ENCODE measurements at places on chromosomes 7 and 10.
A peak's percentile ranks its signal among the peaks of the same experiment; 100 is the strongest.

GRCh38 chr7:157499121-157499834, 162.5 kb downstream of the DNAJB6 start:
- no peak for DNase-seq

- no peak for DNase-seq
These were observed 22.0 kb upstream of the BTRC start for GRCh38 chr10:101331956-101332355.

GRCh38 chr7:139658908-139659675, 118.7 kb downstream of the HIPK2 start:
- DNase-seq: peak; percentile 91

DNA sequence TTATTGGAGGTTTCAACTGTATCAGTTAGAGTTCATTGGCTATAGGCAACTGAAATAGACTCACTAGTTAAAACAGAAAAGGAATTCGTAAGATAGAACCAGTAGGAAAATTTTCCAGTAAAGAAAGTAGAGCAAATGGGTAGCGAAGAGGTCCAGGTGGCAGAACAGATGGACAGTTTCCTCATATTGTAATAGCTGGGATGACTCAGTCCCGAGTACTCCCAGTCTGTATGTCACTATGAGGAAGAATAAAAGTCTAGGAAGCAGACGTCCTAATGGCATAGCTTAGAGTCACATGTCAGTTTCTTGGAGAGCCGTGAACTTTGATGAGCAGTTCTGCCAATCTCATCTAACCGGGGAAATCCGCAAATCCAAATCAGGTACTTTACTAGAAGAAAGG, 95.3 kb downstream of the RNF32 start:
- no peak for DNase-seq

DNA sequence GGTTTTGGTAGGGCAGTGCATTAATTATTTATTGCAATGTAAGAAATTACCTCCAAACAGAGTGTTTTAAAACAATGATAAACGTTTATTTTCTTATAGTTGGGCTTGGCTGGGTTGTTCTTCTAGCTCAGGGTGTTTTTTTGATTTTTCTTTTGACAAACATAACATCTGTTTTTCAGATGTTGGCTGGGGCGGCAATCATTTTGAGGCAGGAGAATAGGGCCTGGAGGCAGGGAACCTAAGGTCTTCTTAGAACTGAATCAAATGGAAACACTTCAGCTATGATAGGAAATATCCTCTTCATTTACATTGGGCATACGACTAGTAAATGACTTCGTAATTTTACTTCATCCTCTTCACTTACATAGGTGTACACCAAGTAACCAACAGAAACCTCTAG, 47.4 kb upstream of the NAMPT start:
- DNase-seq: no peak

DNA sequence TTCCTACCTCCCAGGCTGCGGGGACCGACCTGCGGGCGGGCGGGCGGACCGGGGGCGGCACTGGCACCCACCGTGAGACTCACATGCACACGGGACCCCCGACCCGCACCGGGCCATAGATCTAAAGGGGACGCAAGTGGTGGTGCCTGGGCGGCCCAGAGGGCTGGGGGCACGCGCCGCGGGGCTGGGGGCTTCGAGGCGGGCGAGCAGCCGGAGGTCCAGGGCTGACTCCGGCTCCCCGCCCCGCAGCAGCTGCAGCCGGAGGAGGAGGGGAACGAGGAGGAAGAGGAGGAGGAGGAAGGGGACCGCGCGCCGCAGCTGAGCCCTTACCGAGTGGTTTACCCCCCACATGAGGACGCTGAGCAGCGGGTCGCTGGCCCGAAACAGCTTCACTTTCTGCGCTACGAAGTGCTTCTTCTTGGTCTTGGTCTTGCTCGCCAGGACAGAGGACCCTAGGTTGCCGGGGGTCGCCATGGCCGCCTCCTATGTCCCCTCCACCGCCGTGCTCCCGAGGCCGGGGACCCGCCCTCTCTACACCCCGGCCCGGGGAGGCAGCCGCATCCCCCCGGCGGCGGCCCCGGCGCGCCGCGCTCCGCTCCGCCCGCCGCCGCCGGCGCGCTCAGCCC, 412 bp downstream of the PIP4K2A start:
- no peak for DNase-seq

- no peak for DNase-seq
These were observed 25.3 kb downstream of the FRMPD2 start for GRCh38 chr10:48249004-48249762.

GRCh38 chr10:130961506-130962239, 349.8 kb downstream of the TCERG1L start:
- DNase-seq: no peak

- no peak for DNase-seq
These were observed 100.8 kb upstream of the DOCK1 start for GRCh38 chr10:126804396-126804795.

GRCh38 chr10:580778-581177, 108.7 kb downstream of the DIP2C start:
- no peak for DNase-seq

- DNase-seq: no peak
These were observed 517 bp downstream of the SRGN start for GRCh38 chr10:69088471-69088769.

DNA sequence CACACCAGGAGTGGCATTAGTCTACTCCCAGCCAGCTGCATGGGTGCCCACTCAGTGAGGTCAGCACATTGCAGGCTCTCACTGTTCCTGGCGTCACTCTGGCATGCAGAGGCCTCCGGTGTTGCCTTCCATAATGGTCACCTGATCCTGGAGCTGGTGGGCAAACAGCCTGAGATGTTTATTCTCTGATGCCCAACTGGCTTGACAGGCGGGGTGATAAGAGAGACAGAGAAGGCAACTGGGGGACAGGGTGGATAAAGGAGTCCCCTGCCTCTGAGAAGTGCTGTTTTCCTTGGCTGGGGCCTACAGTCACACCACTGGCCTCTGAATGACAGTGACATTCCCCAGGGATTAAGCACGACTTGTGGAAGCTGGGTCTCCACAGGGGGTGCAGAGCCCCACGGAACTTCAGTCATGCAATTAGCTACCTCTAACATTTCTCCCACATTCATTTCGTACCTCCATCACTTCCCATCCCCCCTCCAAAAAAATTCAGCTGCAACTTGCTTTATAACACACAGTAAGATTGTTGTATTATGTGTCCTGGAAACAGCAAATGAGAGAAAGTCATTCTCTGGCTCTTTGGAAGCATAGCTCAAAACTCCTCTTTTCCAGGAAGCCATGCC, 7.1 kb upstream of the RBM20 start:
- no peak for DNase-seq

DNA sequence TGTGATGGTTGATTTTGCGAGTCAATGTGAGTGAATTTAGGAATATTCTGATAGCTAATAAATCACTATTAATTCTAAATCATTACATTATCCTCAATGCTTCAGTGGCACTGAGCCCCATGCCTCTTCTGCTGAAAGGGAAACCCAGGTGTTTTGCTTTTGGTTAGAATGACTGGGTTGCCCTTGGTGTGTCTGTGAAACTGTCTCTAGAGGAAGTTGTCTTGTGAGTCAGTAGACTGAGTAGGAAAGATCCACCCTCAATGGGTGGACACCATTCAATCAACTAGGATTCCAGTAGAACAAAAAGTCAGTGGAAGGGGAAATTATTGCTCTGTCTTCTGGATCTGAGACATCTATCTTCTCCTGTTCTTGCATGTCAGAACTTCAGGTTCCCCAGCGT, 472.4 kb downstream of the ANKRD7 start:
- DNase-seq: no peak

GRCh38 chr10:33331379-33331694, 3.1 kb downstream of the NRP1 start:
- DNase-seq: no peak

- peak; percentile 24 for DNase-seq
These were observed 1.9 kb downstream of the GSTK1 start for GRCh38 chr7:143265017-143265693.

GRCh38 chr7:155462163-155462735, 4.3 kb downstream of the EN2 start:
- DNase-seq: no peak

DNA sequence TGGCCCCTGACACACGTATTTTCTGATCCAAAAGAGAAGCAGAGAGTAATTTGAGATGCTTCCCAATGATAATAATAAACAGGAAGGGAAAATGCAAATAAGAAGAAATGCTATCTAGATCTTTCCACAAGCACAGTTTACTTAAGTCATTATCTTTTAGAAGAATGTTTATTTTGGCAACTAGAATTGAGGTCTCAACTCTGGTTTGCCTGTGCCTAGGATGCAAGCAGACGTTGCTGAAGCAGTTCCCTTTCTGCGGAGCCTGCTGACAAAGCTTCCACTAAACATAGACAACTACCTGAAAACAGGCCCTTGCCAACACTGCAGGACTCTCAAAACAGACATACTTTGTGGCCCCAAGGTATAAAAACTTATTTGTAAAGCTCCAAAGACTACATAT, 315.8 kb upstream of the POM121L12 start:
- no peak for DNase-seq

GRCh38 chr10:79038841-79039201, 29.9 kb upstream of the ZMIZ1 start:
- no peak for DNase-seq

GRCh38 chr10:23338886-23339285, 5.7 kb downstream of the C10orf67 start:
- DNase-seq: no peak

DNA sequence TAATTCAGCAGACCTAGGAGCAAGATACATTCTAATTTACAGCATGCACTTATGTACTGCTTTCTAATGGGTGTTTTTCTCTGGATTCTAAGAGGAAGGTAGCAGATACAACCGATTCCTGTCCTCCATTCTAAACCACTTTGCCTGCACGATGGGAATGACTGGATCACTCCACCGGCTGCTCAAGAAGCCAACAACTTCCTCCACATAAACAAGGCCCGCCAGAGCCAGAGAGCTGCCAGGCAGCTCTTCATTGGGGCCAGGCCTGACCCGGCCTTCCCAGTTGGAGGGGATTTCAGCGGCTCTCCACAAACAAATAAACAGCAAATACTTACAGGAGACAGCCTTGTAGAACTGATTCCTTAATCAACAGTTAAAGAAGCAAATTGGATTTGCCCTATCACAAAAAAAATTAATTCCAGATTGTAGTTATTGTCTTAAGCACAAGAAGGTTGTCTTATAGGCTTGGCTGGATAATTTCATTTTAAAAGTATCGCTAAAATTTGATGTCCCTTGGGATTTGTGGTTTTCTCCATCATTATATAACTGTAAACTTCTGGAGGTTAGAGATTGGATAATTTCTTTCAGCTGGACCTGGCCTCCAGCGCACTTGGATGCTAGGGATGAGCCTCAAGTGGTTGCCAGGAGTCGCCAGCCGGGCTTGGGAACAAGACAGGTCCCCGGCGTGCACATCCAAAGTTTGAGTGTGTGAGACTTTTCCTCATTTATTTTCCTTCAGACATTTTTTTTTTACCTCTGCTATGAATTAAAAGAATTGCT, 20.9 kb downstream of the EBF3 start:
- DNase-seq: no peak

- no peak for DNase-seq
These were observed 15.2 kb downstream of the PALD1 start for GRCh38 chr10:70493660-70494234.

DNA sequence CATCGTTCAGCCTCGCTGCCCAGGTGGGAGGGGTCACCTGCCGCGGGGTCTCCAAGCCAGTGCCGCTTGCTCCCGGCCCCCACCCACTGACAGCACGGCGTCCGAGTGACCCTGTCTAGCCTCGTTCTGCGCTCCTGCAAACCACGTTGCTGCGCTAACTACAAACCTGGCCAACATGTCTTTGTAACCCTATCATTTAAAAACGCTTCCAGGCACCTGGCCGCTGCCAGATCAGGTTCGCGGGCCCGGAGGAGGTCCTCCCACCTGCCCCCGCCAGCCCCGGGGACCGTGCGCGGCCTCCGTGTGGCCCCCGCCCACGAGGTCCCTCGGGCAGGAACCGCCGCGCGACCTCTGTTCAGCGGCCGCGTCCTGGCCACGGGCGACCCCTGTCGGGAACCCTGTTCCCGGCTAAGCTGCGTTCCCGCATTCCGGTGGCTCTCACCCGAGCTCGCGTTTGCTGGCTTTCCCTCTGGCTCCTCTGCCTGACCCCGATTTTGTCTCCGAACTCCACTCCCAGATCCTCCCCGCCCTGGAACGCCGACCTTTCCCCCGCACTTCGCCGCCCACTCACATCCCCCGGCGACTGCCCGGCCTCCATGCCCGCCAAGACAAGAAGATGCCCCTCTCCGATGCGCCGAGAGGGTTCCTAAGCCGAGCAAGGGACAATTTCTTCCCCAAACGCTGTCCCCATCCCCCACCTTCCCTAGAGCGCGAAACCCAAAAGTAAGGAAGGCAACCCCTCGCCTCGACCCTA, 2.4 kb downstream of the SFMBT2 start:
- DNase-seq: peak; percentile 69
